Stimulated activated CD8-positive, alpha-beta memory T cell treated with anti-CD3 and anti-CD28 coated beads, Interleukin-2, amount 100 ng/mL, for 1 hour (primary cell): ENCODE measurements at places on chromosomes 7 and 10.

GRCh38 chr7:85516675-85517074, 329.8 kb upstream of the SEMA3D start:
- DNase-seq = no peak

DNA sequence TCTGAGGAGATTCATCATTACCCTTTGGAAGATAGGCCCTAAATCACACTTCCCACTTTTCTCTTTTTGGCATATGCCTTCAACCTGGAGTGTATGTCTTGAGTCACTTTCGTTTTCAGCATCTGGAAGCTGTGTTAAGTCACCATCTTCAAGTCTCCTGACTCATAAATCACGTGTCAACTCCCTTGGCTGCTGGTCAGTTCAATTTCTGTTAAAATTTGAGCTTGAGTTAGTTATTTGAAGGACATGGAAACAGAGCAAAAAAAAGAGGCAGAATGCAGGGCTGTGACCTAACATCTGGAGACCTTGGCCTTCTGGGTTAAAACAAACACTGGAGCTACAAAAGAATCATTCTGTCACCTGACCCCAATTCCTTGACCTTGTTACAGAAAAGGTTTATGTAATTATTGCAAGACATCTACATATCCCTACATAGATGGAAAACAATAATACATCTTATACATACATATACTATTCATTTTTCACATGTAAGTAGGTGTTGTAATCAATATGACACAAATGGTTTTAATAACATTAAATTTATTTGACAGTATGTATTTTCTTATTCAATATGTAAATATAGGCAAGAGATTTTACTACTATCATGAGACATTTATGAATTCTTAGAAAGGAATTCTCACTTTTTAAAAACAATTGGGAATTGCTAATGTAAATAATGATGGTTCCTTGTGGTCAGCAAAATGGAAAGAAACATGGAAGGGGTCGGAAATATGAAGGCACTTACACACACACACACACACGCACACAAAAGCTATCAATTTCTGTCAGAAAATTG, 169.7 kb upstream of the PHYHIPL start:
- DNase-seq = no peak

GRCh38 chr10:31479752-31480151, 160.7 kb downstream of the ZEB1 start:
- no peak for DNase-seq

DNA sequence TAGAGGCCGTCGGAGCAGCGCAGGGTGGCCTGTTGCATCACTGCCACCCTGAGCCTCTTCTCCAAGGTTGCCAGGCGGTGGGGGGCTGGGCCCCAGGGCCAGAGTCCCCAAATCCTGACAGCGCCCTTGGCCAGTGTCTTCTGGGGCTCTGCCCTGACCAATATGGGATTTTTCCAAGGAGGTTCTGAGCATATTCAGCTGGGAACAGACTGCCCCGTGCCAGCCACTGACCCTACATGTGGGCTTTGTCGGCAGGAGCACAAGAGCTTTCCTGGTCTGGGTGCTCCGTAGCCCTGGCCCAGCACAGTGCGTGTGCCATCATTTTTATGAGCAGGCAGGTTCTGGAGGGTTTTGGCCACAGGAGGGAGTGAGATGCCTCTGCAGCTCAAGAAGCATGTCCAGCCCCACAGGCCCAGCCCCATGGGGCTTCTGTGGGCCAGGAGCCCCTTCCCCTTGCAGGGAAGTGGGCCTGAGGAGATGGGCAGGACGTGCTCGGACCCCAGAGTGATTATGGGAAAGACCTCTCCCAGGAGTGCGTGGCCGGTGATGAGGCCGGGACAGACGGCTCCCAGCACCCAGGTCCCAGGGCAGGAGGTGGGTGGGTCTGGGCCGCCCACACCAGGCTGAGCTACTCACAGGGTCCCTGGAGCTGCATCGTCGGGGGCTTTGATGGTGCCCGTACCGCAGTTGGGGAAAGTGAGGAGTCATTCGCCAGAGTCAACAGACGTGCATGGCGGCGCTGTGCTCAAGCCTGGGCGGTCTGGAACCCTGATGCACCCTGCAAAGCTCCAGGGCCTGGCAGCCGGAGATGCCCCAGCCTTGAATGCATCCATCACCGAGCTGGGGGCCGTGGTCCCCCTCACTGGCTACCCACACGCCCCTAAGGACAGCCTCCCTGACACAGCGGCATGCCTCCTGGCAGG, 66.6 kb downstream of the PWWP2B start:
- DNase-seq = no peak

DNA sequence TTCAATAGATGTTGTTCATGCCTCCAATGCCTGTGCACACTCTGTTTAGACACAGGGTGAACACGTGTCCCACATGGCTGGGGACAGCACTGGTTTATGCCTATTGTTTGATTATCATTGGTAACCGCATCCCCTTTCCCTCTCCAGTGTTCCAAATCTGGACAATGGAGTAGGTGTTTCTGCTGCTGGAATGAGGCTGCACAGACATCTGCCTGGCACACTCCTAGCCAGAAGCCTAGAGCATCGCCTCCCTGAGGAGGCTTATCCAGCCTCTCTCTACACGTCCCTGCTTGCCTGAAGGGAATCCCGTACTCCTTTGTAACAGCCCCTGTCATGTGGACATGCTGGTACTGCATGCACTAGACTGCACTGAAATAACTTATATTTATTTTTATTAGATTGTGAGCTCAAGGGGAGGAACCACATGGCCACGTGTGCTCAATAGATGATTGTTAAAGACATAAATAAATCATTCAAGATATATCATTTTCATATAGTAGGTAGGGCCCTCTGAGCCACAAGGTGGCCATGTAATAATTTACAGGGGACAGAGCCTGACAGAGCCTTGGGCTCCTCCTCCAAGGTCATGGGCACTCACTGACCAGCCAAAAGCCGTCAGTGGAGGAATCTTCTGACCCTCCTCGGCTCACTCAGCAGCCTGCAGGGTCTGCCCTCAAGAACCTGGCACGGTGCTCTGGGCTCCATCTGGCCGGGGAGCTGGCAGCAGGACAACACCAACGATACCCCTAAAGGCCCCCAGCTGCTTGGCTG, 310.9 kb upstream of the ZNF32 start:
- no peak for DNase-seq

DNA sequence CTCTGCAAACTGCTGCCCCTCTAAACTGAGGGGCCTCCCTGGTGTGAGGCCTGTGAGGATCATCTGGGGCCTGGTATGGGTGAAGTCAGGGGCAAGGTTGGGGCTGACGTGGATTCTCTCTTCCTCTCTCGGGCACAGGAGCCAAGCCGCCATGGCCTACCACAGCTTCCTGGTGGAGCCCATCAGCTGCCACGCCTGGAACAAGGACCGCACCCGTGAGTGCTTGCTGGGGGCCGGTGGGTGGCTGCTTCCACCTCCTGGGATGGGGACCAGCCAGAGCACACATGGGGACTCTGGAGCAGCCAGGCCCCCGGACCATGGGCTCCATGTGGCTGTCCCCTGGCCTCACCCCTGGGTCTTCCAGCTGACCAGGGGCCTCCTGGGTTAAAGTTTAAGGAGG, 11.0 kb downstream of the ARPC1B start:
- DNase-seq = no peak

DNA sequence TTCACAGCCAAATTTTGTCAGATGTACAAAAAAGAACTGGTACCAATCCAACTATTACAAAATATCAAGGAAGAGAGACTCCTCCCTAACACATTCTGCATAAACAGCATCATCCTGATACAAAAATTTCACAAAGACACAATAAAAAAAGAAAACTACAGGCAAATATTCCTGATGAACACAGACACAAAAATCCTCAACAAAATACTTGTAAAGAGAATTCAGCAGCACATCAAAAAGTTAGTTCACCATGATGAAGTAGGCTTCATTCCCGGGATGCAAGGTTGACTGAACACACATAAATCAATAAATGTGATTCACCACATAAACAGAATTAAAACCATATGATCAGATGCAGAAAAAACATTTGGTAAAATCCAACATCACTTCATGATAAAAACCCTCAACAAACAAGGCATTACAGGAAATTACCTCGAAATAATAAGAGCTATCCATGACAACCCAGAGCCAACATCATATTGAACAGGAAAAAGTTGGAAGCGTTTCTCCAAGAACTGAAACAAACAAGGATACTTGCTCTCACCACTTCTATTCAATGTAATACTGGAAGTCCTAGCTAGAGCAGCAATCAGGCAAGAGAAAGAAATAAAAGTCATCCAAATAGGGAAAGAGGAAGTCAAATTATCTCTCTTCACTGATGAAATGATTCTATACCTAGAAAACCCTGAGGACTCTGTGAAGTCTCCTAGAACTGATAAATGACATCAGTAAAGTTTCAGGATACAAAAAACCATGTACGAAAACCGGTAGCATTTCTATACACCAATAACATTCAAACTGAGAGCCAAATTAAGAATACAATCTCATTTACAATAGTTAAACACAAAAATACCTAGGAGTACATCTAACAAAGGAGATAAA, 223.1 kb downstream of the REEP3 start:
- DNase-seq = no peak

DNA sequence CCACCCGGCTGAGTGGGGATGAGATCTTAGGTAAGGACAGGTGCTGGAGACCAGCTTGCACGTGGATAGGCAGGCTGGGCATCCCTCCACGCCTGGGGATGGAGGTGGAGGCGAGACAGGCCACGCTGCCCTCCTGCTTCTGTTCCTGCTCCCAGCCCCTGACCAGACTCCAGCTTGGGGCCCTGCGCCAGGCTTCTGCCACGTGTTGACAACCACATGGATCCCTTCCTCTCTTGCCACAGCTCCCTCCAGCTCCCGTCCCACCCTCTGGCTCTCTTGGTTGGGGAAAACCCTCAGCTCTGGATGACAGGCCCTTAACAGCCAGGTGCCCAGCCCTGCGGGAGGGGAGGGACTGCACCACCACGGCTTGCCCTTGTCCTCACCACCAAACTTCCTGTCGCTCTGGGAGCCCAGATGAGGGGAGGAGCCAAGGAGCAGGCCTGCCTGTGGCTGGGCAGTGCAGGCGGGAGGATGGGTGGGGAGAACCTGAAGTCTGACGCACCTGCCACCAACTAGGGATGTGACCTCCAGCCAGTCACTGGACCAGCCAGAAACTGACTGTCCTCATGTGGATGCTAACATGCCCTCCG, 36.0 kb downstream of the KCNH2 start:
- no peak for DNase-seq

- DNase-seq = no peak
Observed at GRCh38 chr10:117741524-117741923, 199.0 kb downstream of the EMX2 start.

GRCh38 chr7:71286924-71287323, 155.0 kb downstream of the GALNT17 start:
- DNase-seq = no peak

- DNase-seq = no peak
Observed at GRCh38 chr7:4798706-4799235, 23.3 kb downstream of the AP5Z1 start.

GRCh38 chr7:10756981-10757380, 216.7 kb upstream of the PHF14 start:
- no peak for DNase-seq

GRCh38 chr7:96832092-96832662, 122.5 kb upstream of the SEM1 start:
- DNase-seq = no peak

DNA sequence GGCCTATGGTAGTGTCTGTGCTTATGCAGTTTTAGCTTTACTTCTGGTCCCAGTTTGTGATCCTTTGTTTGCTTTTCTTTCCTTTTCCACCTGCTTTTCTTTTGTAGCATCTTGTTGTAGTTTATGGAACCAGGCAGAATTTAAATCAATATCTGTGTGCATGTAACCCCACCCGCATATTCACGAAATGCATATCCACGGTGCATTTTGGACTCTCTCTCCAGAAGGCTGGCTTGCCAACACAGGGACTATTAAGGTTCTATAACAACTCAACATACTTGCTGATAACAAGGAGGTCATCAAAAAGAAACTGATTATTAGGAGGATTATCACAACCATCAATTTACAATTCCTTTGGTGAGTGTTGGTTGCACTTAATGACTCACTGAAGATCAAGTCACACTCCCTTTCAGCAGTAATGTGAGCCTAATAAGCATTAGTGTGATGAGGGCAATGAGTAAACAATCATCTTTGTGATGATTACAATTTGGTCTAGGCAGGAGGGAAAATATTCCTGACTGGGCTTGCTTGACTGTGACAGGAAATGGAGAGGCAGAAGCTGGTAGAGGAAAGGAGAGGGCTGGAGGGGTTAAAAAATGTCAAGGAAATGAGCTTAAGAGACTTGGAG, 378.6 kb downstream of the REEP3 start:
- no peak for DNase-seq

- no peak for DNase-seq
Observed at GRCh38 chr7:84291756-84292155, 97.2 kb upstream of the SEMA3A start.

DNA sequence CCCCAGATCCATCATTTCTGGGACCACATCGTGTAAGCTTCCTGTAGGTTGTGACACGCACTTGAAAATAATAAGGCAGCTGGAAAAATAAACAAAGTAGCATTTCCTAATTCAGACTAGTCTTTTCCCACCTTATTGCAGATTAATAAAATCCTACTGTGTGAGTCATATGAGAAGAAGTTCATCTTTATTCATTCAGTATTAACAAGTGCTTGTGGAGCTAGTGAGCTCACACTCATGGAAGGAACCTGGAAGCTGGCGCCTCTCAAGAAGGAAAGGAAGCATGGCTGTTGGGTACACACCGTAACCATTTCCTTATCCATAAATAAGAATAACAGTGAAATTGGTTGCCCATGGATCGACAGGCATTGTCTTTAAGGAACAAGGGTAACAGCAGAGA, 152.6 kb upstream of the PFKP start:
- no peak for DNase-seq

GRCh38 chr7:3427957-3428356, 126.9 kb downstream of the SDK1 start:
- no peak for DNase-seq

GRCh38 chr7:107596881-107597581, 17.0 kb downstream of the BCAP29 start:
- DNase-seq = no peak

GRCh38 chr7:94289071-94289470, 105.6 kb upstream of the COL1A2 start:
- DNase-seq = no peak

DNA sequence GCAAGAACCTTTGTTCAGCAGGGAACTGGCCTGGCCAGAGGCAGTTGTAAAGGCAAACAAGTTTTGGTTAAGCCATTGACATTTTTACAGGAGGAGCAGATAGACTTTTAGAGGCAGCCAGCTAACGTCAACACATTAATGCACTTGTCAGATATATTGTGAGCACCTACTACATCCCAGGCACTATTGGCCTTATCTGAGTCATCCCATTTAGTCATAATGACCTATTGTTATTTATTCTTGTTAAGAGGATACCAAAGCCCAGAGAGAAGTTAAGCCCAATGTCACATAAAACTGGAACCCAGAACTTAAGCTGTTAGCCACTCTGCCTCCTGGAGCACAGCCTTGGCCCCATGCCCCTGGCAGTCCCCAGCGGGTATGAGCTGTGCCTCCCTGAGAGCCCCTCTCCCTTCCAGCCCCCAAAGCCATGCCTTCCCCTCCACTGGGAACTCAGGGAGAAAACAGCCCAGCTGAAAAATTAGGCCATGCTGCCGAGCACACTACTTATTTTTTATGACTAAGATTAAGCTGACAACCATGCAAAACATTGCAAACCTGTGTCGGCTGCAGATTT, 32.7 kb upstream of the TRIM8 start:
- no peak for DNase-seq
